ENCODE measurements at places on chromosomes 6 and 20. TPM values are rescaled to one million over a fixed set of nuclear protein-coding genes. Genes with fewer than 3 reads are reported as not detected.

SPAG4 gene
- 8.0 TPM for total RNA-seq

CPNE5 gene
- 1.2 TPM for total RNA-seq

CLPSL1 gene
- total RNA-seq = not detected

RSPH4A gene
- 0.44 TPM for total RNA-seq

HTR1B gene
- not detected for total RNA-seq

EYA2 gene
- not detected for total RNA-seq

MOCS1 gene
- total RNA-seq = 4.1 TPM

TSBP1 gene
- not detected for total RNA-seq

ACTL10 gene
- total RNA-seq = 4.1 TPM

Data from activated naive CD8-positive, alpha-beta T cell treated with anti-CD3 and anti-CD28 coated beads for 36 hours (primary cell).